ENCODE measurements at places on chromosomes 12 and 14.

DNA sequence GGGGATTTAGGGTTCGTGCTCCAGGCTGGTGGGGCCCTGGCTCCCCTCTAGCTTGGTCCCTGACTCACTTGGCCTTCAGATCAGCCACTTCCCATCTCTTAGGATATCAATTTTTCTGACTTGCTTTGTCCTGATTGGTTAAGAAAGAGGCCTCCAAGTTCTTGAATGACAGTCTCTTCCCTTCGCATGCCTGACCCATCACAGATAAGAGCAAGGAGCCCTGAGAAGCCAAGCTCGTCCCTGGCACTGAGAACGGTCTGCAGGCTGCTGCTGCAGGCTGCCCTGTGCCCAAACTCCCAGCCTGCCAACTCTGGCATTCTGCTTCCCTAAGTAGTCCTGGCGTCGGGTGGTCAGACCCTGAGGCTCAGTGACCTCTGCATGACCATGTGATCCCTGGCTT is 794 bp upstream of the LRTM2 start:
- DNase-seq: no peak

DNA sequence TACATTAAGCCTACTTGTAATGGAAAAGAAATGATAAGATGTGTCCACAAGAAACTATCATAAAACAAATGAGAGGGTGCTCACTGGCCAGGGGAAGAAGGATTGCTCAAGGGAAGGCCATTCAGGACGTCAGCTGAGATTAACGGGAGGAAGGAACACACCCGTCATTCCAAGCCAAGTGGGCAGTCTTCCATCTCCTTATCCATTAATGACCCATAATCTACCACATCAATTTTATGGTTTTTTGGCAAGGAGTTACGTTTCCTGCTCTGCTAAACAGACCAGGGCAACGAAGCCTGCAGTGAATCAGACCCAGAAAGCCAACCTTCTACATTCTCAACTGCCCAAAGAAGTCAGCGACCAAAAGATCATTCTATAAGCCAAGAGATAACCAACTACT is 25.1 kb downstream of the PRKAB1 start:
- no peak for DNase-seq

DNA sequence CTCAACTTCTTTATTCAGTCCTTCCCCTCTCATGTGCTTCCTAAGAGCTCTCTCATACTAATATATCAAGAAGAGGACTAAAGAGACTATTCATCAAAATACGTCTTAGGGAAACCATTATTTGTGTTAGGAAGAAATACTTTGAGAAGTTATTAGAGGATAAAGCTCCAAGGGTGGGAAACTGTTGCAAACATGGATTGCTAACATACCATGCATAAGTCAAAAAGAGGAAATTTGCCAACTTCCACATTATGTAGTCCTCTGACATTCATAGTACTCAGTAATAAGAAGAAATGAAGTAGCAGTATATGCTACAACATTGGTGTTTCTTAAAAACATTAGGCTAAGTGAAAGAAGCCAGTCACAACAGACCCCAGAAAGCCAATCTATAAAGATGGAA is 128.8 kb upstream of the CLEC14A start:
- no peak for DNase-seq

DNA sequence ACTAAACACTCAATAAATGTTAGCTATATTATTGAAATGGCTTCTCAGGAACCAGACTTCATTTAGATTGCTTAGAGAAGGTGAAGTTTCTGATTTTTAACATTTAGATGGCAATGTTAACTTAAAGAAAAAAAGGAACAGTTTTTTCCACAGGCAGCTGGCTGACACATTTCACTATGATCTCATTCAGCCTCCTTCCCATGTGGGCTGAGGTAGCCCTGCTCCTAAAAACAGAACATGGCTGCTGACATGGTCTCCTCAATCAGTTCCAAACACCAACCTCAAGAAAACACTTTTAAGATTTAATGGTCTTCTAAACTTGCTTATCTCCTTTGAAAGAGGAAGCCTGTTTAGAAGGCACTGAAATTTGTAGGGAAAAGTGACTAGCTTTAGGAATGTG is 23.8 kb downstream of the GNS start:
- DNase-seq: no peak

GRCh38 chr12:63963868-63964267 is 119.4 kb downstream of the SRGAP1 start:
- no peak for DNase-seq

DNA sequence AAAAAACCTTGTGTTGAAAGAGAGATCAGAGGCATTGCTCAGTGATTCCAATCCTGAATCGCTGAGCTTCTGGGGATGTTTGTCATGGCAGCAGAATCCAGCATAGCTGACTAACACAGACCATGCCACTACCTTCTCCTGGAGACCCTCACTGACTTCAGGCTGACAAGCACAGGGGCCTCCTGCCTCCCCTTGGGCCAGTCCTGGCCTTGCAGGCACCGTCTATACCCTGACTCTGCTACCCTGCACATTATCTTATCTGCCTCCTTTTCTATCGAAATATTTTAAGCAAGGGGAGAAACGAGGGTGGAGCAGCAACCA is 139.8 kb downstream of the KIF26A start:
- no peak for DNase-seq

DNA sequence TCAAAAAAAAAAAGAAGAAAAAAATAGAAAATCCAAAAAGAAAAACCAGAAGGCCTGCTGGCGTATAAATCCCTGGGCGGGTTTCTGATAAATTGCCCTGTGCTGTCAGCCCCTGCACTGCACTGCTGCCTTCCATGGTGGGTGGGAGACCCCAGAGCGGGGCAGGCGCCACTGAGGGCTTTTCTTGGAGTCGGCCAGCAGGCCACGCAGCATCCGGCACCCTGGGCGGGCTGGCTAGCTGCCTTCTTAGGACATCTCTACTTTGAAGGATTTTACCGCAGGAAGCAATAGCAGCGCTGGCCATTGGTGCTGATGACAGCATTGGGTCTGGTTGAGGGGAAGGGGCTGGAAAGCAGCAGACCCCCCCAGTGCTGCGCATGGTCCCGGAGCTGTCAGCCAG is 29.1 kb downstream of the IL31 start:
- DNase-seq: no peak

Measured in omental fat pad (tissue), 4 donors.